ENCODE measurements at places on chromosomes 1 and 21.

GRCh38 chr1:108016451-108016920 lies 51.5 kb upstream of the VAV3 start:
- DNase-seq: no peak

DNA sequence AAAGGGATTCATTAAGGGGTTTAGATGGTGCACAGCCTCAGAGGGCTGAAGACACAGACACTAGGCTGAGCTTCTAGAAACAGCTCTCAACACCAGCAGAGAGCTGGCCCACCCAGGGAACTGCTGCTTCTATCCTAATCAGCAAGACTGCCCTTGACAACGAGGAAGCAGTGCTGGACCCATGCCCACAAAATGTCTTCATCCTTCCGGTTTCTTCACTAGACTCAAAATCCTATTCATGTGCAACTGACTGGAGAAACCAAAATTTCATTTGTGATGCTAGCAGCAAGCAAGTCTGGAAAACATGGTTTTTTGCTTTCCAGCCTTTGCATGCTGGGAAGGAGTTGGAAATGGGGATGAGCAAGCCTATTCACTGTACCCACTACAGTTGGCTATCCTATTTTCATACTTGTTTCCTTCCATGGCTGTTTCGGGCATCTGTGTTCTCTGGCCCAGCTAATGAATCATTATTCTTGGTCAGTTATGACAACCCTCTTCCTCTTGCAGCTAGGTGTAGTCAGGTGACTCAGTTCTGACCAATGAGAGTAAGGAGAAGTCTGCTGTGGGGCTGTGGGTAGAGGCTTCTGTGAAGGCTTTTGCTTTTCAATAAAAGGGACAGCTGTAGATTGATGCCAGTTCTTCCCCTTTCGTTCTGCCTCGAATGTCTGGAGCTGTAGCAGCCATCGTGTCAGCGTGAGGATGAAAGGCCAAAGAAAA lies 14.6 kb upstream of the TMEM61 start:
- DNase-seq: no peak

GRCh38 chr1:29599826-29600225 lies 363.5 kb downstream of the PTPRU start:
- DNase-seq: no peak

- no peak for DNase-seq
These were observed 30.1 kb upstream of the ENO1 start for GRCh38 chr1:8908388-8909151.

GRCh38 chr1:166031932-166032571 lies 134.7 kb downstream of the FAM78B start:
- DNase-seq: no peak

- DNase-seq: no peak
These were observed 1.2 kb upstream of the WNT3A start for GRCh38 chr1:228005511-228006033.

DNA sequence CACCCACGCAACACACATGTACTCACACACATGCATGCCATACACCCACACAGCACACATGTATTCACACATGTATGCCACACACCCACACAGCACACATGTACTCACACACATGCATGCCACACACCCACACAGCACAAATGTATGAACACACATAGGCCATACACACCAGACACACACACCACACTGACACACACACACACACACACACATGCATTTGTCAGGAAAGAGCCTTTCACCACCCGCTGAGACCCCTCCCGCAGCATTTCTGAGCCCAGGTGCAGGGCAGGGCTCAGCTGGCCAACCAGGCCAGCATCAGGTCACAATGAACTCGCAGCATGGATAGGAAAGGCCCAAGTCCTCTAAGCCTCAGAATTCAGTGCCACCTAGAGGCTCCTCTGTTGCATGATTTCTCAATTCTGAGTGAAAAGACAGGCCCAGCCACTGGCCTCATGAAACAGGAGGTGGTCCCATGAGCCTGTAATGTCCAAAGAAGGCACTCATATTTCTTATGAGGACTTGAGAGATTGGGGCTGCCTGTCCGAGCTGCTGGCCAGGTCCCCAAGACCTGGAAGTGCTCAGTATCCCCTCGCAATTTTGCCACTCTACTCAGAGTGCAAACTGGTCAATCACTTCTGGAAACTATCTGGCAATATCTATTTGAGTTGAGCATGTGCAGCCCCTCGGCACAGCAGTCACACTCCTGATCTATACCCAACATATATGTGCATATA lies 57.3 kb downstream of the PSMG1 start:
- no peak for DNase-seq

DNA sequence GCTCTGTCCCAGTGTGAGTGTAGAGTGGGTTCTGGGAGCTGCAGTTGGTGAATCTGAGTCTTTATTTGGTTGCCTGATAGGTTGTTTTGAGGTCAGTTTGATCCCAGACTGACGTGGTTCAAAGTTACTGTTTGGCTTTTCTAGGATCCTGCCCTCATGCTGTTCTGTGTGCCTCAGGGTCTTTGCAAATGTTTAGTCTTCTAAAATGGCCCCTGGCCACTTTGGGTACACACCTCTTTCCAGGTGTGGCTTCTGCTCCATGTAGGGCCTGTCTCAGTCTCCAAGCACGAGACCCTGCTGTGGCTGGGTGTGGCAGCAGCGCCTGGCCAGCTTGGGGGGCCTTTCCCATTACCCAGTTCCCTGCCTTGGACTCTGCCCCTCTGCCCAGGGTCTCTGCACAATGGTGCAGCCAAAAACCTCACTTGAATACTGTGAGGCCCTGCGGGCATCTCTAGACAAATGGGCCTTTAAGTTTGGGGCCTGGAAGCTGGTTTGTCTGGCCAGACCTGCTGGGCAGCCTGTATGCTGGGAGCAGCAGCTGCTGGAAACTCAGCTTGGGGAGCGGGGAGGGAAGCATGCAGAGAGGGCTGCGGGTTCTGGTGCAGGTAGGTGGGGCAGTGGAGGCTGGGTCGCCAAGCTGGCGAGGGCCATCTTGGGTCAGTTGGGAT lies 5.6 kb downstream of the PTPRF start:
- no peak for DNase-seq

GRCh38 chr21:36751383-36751782 lies 52.5 kb downstream of the SIM2 start:
- DNase-seq: no peak

GRCh38 chr1:173870252-173871075 lies 2.3 kb downstream of the ZBTB37 start:
- no peak for DNase-seq

DNA sequence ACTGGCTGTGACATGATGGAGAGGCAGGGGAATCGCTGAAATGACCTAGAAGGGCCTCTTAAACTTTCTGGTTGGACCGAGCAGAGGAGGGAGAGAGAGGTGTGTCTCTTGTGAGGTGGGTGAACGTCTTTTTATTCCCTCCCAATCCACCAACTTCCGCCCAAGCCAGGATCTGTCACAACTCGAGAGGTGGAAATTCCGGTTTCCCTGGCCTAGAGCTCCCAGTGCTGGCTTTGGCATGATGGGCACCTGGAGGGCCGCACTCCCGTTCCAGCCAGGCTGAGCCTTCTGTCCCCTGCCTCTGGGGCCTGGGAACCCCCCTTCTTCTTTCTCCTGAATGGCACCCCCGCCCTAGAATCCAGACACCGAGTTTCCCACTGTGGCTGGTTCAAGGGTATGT lies at the start of gene SEMA4A:
TSS of gene SEMA4A (plus strand) at position 224 of the 400 bp plus-strand sequence. CDS start 994 bp downstream, outside the sequence.
- no peak for DNase-seq

- DNase-seq: no peak
These were observed 26.7 kb upstream of the LIN9 start for GRCh38 chr1:226335661-226336060.

DNA sequence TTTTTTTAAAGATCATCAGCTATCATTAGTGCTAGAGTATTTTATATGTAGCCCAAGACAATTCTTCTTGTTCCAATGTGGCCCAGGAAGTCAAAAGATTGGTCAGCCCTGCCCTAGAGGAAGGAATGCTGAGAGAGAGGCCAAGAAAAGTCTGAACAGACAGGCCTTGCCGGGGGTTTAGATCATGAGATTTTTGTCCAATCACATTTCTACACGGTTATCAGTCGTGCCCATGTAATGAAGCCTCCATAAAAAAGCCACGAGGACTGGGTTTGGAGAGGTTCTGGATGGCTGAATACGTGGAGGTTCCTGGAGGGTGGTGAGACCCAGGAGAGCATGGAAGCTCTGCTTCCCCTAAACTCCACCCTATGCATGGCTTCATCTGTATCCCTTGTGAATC lies 24.3 kb upstream of the ENO1 start:
- DNase-seq: no peak

DNA sequence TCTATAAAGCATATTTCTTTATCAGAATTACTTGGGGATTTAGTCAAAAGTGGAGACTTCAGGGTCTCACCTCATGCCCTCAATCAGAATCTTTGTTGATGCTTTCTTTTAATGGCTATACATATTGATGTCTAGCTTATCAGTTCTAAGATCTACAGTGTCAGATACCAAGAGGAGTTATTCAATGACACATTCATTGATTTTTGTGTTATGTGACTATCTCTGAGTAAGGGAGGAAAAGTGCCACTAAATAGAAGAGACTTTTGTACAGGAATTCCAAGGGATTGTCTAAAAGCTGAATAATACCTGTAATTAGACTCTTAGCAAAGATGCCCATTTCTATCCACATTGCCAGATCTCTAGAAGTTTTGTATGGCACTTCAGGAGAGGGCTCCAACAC lies 87.2 kb downstream of the HLX start:
- no peak for DNase-seq

DNA sequence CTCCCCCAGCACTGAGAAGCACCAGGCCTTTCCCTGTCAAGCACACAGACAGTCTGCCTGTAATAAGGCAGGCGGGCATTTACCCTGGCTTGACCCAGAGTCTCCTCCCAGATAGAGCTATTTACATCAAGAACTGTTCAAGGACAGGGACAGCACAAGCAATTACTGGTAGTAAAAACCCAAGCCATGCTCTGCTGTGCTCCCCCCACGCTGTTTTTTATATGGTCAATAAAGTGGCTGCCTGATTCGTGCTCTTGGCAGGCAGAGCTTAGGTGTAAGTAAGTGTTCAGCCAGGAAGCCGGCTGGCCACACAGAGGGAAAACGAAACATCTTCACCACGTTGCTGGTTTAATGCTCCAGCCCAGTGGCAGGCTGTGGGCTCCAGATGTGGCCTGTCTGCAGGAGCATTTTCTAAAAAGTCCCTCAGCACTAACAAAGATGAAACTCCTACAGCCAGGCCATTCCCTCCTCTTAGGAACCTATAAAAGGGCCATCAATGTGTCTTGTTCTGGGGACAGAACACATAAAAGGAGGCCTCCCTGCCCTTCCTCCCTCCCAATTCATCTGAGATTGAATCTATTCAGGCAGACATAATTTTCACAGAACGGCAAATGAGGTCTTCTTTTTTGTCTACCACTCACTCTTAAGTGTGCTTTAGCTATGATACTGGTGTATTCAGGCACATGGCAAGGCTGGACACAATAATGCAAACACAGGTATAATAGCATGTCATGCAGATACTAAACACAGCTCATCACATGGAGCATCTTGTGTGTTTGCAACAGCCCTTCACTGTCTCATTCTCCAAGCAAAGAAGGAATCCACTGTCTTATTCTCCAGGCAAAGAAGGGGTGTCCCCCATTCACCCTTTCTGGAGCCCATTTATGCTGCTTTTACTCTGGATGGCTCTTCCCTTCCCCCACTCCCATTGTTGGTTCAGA lies 378.9 kb downstream of the HHAT start:
- DNase-seq: no peak

GRCh38 chr1:28519946-28520725 lies 14.3 kb downstream of the RCC1 start:
- DNase-seq: no peak

All from activated T-helper 1 cell treated with anti-CD3 and anti-CD28 coated beads, Interleukin-2, amount 50 U/mL, for 16 hours (primary cell).